ENCODE measurements at places on chromosomes 7 and 10.

DNA sequence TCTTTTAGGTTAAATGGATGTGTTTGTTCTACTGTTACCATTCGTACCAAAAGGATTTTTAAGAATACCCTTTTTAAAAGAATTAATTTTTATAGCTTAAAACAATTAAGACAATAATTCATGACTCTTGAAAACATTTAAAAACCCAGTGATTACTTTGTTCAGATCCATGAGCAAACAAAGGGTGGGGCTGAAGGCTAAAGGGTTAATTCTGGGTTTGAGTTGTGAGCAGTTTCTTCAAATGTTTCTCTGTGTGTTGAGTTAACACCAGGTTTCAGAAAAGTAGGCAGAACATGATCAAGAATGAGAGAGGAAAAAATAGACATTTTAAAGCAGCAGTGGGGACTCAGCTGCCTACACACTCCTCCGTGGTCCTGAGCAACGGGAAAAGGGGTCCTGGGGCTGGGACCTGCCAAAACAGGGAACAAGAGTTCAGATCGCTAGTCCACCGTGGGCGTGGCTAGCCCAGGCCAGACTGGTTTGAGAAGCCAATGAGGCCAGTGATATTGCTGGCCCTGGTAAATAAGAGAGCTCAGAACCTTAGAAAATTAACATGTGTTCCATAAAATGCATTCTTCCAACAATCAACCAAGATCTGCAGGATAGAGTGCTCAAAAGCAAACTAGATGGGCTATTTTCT, 14.9 kb upstream of the EZH2 start:
- DNase-seq: no peak

- DNase-seq: no peak
Measured at GRCh38 chr7:36301914-36302771, 87.5 kb upstream of the ANLN start.

- no peak for DNase-seq
Measured at GRCh38 chr7:116984917-116985316, 31.6 kb downstream of the ST7 start.

- DNase-seq: no peak
Measured at GRCh38 chr10:15624401-15625196, 95.1 kb downstream of the ITGA8 start.

- DNase-seq: no peak
Measured at GRCh38 chr10:13272164-13272571, 27.7 kb downstream of the PHYH start.

GRCh38 chr7:84302949-84303348, 108.4 kb upstream of the SEMA3A start:
- no peak for DNase-seq

GRCh38 chr7:22561321-22561811, 61.4 kb upstream of the STEAP1B start:
- DNase-seq: no peak

GRCh38 chr7:45660901-45661211, 86.7 kb downstream of the ADCY1 start:
- DNase-seq: no peak

GRCh38 chr10:132582771-132583170, 45.2 kb downstream of the INPP5A start:
- no peak for DNase-seq

- DNase-seq: no peak
Measured at GRCh38 chr7:34659472-34660075, 1.6 kb downstream of the NPSR1 start.

DNA sequence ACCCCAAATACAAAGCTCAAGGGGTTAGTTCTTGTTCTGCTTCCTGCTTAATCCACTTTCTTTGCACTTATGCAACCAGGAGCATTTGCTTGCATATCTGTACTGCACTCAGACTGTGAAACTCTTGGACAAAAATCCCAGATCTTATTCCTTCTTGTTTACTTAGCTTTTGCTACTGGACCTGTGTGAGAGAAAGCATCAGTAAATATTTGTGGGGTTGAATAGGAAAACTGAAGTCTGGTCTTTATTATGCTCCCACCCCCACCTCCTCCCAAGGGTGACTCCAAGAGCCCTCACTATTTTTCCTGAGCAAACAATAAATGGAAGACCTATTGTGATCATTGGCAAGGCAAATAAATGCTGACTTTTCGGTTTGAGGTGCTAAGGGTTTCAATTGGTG, 57.1 kb upstream of the VSTM2A start:
- no peak for DNase-seq

Data from stimulated activated CD4-positive, alpha-beta T cell treated with anti-CD3 and anti-CD28 coated beads, Interleukin-1b, Interleukin-23, amount 100 ng/mL, for 1 hour (primary cell).